Stimulated activated CD4-positive, alpha-beta T cell treated with anti-CD3 and anti-CD28 coated beads, TNF-alpha, amount 100 ng/mL, for 4 hours (primary cell): ENCODE measurements at places on chromosomes 11 and 22.

DNA sequence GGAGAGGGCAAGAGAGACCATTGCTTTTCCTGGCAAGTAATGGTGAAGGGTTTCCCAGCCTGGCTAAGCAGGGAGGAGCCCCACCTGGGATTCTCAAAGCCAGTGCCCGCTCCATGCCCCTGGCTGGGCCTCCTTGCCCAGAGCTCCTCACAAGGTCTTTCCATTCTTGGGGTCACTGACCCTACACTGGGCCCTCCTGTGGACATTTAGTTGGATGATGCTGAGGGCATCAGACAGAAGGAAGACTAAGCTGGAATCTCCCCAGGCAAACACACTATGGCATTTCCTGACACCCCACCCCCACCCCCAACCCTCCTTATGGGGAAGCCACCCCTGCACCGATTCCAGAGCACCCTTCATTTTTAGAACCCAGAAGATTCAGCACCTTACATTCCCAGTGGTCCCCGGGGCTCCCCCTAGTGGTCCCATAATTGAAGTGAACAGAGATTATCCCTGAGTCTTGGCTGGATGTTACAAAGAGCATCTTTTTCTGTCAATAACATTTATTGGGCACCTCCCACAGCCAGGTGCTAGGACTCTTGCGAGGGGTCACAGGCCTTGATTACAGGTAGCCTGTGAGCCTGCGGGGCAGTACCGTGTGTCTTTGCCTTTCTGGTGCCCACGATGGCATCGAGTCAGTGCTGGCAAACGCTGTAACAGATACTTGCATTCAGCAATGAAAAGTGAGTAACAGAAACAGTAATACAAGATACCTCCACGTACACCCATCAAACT, 548.5 kb downstream of the BUD13 start:
- no peak for DNase-seq

GRCh38 chr11:16805938-16806337, 67.5 kb downstream of the C11orf58 start:
- no peak for DNase-seq

DNA sequence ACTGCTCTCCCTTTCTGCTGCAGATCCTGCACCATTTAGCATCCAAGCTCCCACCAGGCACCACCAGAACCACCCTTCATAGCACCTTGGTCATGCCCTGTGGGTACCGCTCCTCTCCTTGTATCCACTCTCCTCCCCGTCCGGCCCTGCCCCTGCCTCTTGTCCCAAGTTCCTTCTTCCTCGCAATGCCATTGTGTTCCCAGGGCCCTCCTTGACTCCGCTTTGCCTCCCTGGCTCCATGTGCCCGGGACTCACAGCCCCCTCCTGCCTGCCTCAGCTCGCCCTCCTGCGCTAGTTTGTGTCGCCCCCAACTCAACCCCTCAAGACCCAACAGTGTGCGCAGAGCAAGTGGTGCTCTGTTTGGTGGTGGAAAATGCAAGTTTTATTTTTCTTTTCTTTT, 10.8 kb downstream of the FADS2 start:
- DNase-seq, result no peak

DNA sequence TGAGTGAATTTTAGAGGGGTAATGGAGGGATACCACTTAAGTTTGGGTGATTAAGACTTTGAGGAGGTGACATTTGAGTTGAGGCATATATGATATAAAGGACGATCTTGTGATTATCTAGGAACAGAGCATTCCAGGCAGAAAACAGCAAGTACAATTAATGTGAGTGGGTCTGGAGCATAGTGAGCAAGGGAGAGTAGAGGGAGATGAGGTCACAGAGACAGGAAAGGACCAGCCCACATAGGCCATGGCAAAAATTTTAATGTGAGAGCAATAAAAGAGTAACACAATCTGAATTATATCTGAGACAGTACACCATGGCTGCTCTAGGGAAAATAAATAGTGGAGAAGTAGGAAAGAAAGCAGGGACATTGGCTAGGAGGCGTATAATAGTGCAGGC, 14.5 kb upstream of the HSPA8 start:
- no peak for DNase-seq

DNA sequence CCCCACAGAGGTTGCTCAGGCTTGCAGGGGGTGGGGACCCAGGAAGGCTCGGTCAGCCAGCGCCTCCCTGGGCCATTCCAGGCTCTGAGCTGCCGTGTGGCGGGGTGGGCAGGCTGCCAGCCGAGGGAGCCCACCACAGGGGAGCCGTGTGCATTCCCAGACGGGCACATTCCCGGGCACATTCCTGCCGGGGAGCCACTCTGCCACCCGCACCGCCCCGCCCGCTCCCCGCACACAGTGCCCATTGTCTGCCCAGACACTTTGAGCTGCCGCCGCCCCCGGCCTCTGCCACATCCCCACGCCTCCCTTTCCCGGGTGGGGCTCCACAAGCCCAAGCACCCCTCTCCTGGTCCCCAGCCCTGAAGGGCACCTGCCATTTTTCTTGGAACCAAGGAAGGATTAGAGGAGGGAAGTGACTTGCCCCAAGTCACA, 27.4 kb downstream of the RPL3 start:
- no peak for DNase-seq

DNA sequence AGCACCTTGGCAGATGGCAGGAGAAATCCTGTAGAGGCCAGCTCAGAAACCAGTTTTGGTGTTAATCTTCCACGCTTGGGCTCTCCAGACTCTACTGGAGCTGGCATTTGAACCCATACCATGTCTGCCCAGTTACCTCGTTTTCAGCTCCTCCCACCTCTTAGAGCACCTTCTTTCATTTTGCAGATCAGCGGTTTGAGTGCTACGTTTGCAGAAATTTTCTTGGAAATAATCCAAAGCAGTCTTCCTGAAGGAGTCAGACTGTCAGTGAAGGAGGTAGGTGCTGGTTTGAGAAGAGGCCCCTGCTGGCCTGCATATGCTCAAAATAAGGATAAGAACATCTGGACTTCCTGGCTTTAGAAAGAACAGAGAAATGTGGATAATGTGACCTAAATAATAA, 13.7 kb downstream of the COA4 start:
- no peak for DNase-seq

- DNase-seq, result no peak
Observed at GRCh38 chr11:90216611-90217010, 6.2 kb downstream of the CHORDC1 start.

DNA sequence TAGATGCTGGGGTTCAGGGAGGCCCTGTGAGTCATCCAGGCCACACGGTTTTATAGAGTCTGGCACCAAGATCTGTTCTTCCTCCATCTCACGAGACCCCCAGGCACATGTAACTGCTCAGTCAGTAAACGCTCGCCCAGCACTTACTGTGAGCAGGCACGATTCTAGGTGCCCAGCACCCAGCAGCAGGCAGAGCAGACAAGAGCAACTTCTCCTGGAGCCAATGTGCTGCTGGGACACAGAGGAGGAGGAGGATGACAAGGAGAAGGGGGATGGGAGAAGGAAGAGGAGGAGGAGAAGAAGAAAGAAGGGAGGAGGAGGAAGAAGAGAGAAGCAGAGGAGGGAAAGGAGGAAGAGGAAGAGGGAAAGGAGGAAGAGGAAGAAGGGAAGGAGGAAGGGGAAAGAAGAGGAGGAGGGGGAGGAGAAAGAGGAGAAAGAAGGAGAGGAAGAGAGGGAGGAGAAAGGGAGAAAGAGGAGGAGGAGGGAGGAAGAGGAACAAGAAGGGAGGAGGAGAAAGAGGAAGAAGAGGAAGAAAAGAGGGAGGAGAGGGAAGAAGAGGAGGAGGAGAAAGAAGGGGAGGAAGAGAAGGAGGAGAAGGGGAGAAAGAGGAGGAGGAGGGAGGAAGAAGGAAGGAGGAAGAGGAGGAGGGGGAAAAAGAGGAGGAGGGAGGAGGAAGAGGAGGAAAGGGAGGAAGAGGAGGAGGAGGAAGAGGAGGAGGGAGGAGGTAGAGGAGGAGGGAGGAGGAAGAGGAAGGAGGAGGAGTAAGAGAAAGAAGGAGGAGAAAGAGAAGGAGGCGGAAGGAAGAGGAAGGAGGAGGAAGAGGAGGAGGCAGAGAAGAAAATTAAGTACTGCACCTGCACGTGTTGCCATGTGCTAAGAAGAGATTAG, 77.6 kb upstream of the RTL6 start:
- DNase-seq, result no peak

- no peak for DNase-seq
Observed at GRCh38 chr11:44618561-44619425, 53.3 kb downstream of the CD82 start.

DNA sequence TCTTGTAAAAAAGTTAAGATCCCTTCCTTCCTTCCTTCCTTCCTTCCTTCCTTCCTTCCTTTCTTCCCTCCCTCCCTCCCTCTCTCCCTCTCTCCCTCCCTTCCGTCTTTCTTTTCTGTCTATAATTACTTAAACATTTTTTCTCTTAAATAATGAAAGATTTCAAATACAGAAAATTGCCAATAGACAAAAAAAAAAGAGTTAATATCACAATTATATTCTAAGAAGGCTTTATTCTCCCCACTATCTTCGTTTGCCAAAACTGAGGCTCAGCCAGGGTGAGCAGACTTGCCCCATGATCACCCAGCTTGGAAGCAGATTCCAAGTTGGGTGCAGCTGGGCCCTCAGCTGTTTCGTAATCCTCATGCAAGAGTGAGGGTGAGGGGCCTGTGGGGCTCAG, 327 bp upstream of the CACNA1I start:
- no peak for DNase-seq

GRCh38 chr11:97962758-97963157, 1058.0 kb upstream of the CNTN5 start:
- DNase-seq, result no peak

GRCh38 chr11:46273511-46274205, 3.8 kb upstream of the CREB3L1 start:
- DNase-seq, result no peak

GRCh38 chr11:64007629-64008282, 21.5 kb downstream of the OTUB1 start:
- no peak for DNase-seq

- DNase-seq, result no peak
Observed at GRCh38 chr11:75768909-75769771, 562 bp downstream of the DGAT2 start.

- peak; percentile 89 for DNase-seq
Observed at GRCh38 chr11:62123669-62124185, at the start of gene INCENP. Gene INCENP (plus strand): TSS chr11:62124011. CDS start chr11:62128162, 4,151 bp downstream.

- no peak for DNase-seq
Observed at GRCh38 chr22:29480512-29481264, 670 bp downstream of the NEFH start.

DNA sequence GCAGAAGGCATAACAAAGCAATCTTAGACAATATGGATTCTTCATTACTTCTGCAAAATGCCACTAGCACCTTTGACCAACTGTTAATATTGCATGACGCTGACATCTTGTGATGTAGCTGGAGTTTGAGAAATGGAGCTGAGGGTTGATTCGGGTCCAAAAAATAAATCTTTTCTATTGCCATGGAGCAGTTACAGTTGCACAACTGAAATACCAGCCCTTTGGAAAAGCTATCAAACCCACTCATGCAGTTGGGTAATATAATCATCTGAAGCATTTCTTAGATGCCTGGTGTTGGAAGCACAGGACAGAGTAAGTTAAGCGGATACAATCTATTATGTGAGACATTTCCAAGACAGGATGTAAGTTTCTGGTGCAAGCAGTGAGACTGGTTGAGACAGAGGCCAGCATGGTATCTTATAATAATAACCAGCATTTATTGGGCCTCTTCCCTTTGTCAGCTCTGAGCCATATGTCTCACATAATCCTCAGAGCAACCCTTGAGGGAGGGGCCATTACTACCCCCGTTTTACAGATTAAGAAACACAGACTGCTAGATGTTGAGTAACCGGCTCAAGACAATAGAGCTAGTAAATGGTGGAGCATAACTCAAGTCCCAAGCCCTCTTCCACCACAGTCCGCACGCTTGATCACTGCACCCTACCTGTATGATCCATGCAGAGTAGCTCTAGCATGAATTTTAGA, 74.9 kb upstream of the CAPRIN1 start:
- DNase-seq, result no peak

DNA sequence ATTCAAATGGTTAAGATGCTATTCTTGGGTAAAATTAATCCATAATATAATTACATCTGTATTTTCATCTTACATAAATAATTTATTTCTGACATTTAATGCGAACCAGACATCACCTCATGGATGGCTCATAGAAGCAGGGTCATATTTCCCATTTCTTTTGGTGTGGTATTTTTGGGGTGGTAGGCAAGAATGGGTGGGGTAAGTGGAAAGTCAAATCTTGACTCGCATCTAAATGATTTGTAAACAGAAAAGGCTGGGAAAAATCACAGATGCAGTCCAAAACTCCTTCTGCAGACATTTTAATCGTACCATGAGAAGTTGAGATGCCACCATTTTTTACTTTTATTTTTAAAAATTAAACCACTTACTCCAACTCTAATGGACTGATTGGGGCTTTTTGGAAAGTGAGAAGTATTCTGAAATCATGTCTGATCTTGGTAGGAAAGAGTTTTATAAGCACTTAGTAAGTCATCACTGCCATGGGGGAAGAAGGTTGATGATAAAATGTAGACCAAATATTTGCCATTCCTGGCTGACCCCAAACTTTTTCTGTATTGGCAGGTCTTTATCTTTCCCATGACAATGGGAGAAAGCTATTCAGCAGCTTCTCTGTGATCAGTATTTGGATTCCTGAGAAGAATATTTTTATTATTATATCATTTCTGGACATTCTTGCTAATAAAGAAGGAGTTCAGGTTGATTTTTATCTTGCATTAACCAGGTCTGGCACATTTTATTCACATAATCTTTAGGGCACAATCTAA, 47.2 kb upstream of the BLID start:
- no peak for DNase-seq

DNA sequence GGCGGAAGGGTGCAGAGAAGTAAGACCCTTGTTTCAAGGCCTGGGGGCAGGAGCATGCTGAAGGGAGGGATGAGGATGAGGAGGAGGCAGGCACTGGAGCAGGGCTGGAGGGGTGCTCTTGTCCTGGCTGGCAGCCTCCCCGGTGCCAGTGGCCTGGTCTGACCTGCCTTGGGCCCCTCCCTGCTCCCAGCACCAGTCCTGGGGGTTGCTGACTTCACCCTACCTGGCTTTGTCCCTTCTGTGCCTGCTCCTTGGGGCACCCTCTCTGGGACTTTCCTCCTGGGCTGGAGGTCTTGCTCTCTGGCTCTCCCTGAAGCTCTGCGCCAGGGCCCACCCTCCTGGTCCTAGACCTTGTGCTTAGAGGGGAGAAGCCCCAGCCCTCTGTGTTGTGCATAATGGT, 4.7 kb upstream of the FLRT1 start:
- DNase-seq, result no peak

DNA sequence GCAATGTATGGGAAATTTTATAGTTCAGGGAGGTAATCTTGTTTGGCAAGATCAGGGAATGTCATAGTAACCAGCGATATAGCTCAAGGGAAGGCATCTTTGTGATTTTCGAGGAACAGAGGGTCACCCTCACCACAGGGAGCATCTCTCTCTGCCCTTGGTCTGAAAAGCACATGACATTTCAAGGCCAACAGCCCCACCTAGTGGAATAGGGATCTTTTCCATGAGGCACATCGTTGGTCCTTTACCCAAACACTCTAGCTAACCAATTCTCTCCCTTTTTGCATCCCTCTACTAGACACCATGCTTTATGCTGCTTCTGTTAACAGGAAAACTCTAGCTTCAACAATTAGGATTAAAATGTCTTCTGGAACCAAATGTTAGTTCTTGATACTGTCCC, 179.0 kb downstream of the GRM5 start:
- no peak for DNase-seq
